ENCODE measurements at places on chromosomes 5 and 9. TPM values are rescaled to one million over a fixed set of nuclear protein-coding genes. Genes with fewer than 3 reads are reported as not detected.

DNA sequence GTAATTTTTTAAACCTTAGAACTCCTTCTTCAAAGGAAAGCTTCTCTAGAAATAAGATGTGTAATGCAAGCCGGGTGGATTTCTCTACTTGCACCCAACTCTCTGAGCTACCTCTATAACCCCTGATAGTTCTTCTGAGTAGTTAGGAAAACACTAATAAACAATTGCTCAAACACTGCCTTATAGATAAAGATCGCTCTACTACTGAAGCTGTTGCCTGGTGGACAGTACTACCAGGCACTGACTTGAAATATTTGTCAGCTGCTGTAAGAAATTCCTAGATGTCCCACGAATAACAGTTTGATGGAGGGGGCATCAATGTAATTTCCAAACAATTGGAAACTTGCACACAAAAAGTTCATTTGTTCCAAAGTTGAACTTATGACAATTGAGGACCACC, 42.0 kb downstream of the NR3C1 start:
- DNase-seq = no peak

DNA sequence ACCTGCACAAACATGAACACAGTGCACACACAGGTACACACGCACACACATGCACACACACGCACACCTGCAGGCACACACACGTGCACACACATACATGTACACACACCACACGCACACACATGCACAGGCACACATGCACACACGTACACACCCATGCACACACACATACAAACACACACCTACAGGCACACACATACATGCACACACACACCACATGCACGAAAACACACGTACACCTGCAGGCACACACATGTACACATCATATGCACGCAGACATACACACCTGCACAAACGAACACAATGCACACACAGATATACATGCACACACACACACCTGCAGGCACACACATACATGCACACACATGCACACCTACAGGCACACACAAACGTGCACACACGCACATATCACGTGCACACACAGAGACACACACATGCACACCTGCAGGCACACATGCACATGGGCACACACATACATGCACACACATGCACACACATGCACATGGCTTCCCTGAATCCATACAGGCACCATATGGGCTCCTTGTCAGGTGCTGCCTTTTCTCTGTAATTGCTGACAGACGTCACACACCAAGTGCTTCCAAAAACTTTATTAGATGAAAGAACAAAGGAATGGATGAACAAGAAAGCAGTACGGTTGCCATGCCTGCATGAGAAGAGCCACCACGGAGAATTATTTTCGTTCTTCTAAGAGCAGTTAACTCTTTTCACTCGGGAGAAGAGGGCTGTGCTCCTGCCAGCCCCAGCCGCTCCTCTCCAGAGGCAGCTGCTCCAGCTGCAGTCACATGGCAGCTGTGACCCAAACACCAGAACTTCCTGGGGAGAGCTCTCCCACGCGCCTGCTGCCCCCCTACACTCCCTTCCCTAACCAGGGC, 57.2 kb downstream of the EXD3 start:
- DNase-seq = no peak

DNA sequence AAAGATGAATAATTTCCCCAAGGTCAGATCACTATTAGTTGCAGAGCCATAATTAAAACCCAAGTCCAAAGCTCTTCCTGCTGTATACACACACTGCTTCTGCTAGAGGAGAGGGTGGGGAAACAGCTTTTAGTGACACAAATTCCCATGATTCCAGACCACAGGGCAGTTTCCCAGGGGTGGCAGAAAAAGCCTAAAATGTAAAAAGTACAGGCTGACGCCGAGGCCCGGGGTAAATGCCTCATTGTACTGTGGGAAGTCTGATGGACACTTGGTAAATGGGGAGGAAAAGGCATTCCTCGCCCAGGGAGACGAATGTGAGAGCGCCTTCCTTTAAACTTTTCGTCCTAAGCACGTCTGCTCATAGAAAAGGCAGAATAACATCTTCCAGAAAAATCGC, 65.7 kb downstream of the DENND1A start:
- no peak for DNase-seq

- DNase-seq = peak; percentile 43
These were observed 733 bp downstream of the HSPA4 start for GRCh38 chr5:133052317-133053175.

DNA sequence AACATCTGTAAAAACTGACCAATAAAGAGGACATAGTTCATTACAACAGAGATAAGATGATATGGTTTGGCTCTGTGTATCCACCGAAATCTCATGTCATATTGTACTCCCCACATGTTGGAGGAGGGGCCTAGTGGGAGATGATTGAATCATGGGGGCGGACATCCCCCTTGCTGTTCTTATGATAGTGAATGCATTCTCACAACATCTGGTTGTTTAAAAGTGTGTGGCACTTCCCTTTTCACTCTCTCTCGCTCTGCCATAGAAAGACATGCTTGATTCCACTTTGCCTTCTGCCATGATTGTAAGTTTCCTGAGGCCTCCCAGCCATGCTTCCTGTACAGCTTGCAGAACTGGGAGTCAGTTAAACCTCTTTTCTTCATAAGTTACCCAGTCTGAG, 292.8 kb downstream of the SLF1 start:
- no peak for DNase-seq

DNA sequence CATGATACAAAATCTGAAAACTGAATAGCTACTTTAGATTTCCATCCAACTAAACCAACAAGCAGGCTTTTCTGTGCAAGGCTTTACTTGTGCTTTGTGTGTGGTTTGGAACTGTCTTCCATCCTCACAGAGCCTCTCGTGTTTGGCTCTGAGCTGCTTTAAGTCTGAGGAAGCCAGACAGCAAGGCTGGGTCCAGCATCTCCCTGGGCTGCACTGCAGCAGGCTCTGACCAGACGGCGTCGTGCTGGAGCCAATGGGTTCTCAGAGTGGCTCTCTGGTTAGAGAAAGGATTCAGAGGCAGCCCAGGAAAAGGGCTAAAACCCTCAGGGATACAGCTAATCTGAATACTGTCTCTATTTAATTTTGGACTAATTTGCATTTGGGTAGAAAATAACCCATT, 207.9 kb upstream of the EFNA5 start:
- no peak for DNase-seq

GRCh38 chr5:145205546-145205945, 629.6 kb downstream of the PRELID2 start:
- no peak for DNase-seq

DNA sequence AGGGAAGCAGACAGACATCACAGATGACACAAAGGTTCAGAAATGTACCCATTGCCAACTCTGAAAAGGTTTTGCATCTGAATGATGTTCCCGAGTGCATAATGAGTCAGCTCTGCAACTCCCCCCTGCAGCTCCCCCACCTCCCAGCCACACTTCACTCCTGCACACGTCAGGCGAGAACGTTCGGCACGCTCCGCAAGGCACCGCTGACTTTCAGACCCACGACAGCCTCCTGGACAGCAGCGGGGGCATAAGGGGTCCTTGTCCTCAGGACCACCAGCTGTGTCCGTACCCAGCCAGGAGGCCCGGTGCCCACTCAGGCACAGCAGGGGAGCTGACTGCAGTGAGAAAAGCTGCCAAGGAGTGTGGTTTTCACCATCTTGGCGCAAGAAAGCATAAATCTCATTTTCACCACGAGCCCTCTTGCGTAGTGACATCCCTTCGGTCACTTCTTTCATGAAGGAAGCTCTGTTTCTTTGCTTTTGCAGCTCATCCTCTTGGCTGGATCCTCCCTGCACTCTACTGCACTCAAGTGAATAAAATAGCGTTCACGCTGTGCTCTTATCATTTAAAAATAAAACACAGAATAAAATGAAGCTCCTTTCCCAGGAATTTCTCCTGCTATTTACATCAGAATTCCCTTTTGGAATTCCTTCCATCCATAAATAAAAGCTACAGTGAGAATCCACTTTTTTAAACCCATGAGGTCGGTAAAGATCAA, 9.9 kb downstream of the GFPT2 start:
- DNase-seq = peak; percentile 45

- DNase-seq = peak; percentile 82
These were observed 12.9 kb upstream of the F2RL1 start for GRCh38 chr5:76805821-76806505.

DNA sequence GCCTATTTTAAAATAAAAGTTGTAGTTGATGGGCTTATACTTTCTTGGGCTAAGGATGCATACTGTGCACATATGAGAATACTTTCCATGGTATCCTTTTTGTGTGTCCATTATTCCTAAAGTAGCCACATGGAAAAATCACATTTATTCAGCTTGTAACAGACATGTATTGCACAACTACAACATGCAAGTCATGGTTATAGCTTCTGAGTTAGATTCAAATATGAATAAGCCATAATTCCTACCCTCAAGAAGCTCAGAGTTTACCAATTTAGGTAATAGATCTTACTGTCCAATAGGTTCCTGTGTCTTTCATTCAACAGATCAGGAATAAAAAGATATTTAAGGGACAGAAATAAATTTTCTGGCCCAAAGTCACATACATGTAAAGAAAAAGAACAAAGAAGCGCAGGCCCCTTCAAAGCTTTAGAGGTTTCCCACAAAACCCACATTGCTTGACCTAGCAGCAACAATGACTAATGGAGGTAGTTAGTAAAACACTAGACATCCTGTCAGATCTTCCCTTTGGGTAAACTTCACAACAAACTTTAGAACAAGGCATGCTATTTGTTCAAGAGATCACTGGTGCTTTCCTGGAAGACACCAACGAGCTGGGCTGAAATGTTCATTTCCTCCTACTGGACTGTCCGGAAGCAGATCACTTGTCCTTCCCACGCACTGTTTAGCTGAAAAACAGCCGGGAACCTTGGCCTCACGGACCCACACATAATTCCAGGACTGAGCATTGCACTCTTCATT, 78.4 kb upstream of the ITGA1 start:
- peak; percentile 66 for DNase-seq

DNA sequence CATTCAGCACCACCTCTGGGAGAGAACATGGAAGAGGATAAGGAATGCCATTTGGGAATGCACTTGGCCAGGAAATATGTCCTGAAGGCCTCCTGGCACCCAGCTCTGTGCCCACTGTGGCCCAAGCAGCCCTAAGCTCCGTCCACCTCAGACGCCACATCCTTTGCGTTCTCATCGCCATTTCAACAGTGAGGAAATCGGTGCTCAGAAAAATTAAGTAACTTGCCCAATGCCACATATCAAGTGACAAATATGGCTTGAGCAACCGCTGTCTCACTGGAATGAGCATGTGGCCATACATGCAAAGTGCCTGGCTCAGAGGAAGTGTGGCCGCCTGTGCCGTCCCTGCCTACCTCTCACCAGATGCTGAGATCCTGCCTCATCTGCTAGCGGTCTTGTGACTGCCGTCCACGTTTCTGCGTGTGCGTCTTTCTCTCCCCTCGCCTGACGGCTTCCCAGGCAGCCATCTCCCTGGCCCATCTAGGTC, 984 bp upstream of the DOK3 start:
- DNase-seq = no peak

GRCh38 chr5:157175071-157175612, 5.5 kb upstream of the ITK start:
- DNase-seq = no peak

- no peak for DNase-seq
These were observed 40.4 kb downstream of the LPAR1 start for GRCh38 chr9:110997847-110998246.

DNA sequence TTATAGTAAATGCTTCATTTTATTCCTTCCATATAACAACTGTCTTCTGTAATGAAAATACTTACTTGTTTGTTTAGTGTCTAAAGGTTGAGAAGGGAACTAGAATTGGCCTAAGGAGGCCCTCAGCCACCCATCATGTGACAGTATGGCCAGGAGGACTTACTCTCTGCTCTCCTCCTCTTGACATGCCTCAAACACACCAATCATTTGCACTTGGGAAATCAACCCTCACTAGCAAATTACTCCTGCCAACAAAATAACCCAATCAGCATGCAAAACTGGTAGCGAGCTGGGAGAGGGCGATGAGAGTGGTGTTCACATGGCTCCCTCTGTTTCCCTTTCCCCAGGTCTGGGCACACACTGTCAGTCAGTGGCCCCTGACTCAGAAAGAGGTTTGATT, 58.6 kb upstream of the MEF2C start:
- no peak for DNase-seq

CDH18 gene
- total RNA-seq = 3.2 TPM

ENC1 gene
- total RNA-seq = 46.6 TPM

GAPT gene
- not detected for total RNA-seq

Data from H4 (cell line).